ENCODE measurements at places on chromosomes 7 and 10.

GRCh38 chr7:23353172-23353571, 54.0 kb downstream of the MALSU1 start:
- no peak for DNase-seq

DNA sequence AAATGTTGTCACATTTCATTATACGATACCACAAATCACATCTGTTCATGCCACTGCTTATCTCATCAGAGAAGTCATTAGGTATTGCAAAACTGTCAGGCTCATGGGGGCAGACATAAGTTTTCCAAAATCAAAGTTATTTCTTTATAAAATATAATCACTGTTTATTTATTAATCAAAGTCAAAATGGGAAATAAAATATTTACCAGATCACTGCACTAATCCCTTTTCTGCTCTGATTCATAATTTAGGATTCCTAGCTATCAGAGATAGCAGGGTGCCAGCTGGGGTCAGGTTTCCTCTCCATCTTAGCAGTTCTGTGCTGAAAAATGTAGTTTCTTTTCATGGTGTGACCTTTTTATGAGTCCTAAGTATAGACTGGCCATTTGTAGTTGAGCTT, 117.7 kb upstream of the LANCL2 start:
- no peak for DNase-seq

DNA sequence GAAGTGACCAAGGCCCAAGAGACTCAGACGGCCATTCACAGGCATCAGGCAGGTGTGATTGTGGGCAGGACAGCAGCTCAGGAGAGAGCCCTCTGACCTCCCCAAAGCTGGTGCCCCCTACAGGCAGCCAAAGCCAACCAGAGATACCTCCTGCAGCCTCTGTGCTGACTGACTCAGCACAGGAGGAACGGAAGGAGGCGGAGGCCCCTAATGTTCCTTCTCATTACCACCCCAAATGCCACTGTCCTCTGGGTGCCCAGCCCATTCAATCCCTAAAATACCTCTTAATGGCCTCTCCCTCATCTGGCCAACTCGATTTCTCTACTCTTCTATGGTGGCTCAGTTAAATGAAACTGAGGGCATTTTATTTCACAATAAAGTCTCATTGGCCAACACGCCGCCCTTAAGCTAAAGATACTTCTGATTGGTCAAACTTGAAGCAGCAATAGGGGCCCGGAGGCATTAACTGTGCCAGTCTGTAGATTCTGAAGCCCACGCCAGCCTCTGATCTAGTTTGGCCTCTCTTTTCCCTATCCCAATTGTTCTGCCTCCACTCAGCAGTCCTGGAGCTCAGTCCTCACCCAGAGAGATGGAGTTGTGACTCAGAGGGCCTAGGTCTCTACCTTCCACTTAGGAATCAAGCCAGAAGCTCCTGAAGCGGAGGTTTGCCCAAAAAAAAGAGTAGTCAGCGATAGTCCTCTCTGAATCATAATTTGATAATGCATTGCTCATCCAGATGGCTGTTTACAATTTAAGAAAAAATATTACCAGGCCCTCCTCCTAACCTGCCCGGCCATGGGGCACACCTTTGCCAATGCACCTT, 1.2 kb downstream of the CYREN start:
- DNase-seq: peak; percentile 82

GRCh38 chr7:2032876-2033407, 199.8 kb downstream of the MAD1L1 start:
- no peak for DNase-seq

GRCh38 chr7:26987338-26987737, 108.5 kb downstream of the HOXA1 start:
- no peak for DNase-seq

DNA sequence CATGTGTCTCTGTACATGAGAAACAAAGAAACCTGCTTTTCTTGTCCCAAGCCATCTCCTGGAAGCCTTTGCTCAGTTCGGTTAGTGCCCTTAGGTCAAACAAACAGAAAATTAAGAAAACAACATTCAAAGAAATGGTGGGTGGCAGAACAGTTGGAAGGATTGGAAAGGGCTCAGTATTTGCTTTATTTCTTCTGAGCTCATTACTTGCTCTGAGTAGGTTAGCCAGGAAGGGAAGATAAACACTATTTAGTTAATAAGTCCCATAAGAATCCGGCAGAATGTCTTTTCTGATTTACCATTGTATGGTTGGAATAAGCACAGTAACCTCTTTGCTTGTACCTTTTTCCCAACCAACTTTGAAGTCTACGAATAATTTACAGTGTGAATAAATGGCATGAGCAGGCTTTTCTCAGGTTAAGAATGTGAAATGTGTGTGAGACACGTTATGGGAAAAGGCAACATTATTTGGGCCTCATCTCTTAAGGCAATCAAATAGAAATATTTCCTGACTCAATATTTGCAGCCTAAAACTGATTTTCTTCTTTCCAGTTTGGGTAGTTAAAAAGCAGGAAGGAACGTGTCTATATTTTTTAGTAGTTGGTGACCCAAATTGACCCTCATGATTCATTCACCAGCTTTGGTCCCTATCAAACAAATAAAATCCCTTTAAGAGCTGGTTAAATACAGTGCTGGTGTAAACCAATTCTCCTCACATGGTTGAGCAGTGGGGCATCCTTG, 158.5 kb downstream of the DKK1 start:
- DNase-seq: no peak

DNA sequence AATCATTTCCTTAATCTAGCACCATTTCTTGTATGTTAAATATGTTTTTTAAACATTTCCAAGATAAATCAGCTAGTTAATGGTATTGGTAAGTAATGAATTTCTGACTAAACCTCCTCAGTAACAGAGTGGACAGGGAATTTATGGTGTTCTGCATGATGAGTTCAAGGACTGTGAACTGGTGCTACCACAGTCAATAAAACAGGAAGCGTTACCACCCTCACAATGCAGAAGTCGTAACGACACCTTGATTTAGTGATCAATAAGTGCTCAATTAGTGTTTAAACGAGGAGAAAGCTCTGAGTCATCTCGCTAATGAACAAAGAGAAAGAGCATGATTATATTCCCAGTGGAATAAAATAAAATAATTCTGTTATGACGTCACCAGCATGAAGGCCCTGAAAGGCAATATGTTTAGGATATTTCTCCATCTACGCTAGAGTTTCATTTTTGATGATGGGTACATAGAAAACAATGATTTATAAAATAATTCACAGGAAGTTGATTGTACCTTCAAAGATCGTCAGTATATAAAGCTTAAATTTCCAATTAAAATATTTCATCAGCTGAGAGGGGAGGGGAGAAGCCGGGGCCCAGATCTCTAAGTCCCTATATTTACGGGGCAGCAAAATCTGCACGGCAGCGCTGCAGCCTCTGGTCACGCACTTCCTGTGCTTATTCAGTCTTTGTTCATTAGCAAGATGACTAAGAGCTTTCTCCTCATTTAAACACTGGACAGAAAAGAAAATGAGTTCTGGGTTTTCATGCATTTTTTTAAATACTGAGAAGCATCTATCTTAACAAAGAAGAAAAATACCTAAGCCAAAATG, 400.5 kb downstream of the PTPRN2 start:
- no peak for DNase-seq

GRCh38 chr10:69352569-69353264, 64.0 kb downstream of the TACR2 start:
- no peak for DNase-seq

DNA sequence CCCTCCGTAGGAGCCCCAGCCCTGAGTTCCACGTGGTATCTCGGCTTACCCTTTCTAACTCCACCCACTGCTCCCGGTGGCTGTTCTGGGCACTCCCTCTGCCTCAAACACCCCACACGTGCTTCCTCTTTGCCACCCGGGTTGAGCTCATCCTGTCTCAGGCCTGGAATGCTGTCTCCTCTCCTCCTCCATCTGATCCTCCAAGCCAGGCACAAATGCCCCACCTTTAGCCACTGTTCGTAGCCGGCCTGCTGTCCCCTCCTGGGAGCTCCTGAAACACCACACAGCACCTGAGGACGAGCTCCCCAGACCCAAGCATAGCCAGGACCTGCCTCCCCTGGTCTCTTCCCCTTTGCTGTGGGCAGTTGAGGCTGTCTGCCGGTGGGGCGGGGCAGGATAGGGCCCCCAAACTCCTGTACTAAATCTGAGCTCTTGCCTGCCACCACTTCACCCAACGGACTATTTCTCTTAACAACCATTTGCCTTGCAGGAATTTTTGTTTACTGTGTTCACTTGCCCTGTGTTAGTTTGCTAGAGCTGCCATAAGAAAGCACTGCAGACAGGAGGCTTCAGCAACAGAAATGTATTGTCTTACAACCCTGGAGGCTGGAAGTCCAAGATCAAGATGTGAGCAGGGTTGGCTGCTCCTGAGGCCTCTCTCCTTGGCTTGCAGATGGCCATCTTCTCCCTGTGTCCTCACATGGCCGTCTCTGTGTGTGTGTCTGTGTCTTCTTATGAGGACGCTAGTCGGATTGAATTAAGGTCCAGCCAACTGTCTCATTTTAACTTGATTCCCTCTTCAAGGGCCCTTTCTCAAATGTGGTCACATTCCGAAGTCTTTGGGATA, 58.3 kb upstream of the SHH start:
- DNase-seq: no peak

- no peak for DNase-seq
These were observed 2.7 kb downstream of the GPR146 start for GRCh38 chr7:1046722-1047679.

- peak; percentile 43 for DNase-seq
These were observed 1.1 kb downstream of the FAM133B start for GRCh38 chr7:92589056-92589455.

GRCh38 chr10:92690915-92691590, 1.3 kb downstream of the HHEX start:
- peak; percentile 51 for DNase-seq

- no peak for DNase-seq
These were observed 171.9 kb downstream of the ARID5B start for GRCh38 chr10:62073429-62073828.

DNA sequence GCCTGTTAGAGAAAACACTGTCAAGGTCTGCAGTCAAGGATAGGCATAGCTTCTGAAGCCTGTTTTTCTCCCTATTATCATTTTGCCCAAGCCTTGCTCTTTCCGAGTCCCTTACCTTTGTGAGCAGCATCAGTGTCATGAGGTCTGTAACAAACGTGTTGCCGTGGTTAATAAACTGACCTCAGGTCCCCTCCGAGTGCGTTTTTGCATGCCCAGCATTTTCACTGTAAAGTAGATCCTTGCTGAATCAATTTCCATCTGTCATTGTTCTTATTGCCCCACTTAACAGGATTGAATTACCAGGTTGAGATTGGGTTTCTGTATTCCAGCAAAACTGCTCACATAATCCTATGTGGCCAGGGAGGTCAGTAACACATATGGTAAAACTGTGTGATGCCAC, 110.3 kb downstream of the ZNF248 start:
- DNase-seq: no peak

- peak; percentile 81 for DNase-seq
These were observed 1.3 kb downstream of the VSIR start for GRCh38 chr10:71771821-71772617.

DNA sequence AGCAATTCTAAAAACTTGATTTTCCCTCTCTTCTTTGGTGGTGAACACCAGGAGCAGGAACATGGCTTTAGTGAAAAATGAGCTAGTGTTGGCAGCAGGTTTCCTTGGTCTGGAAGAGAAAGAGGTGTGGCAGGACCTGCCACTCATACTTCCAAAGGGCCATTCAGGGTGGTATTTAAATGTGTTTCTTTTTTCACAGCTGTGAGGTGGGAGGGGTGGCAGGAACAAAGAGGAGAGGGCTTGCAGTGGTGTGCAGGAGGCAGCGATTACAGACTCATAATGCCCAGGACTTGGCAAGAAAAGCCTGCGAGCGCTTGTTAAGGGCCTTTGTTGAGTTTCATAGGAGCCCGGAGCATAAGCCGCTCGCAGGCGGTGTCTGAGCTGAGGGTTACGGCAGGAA, 36.8 kb downstream of the WIPF3 start:
- no peak for DNase-seq

GRCh38 chr10:11870461-11870780, 47.3 kb downstream of the PROSER2 start:
- DNase-seq: no peak

DNA sequence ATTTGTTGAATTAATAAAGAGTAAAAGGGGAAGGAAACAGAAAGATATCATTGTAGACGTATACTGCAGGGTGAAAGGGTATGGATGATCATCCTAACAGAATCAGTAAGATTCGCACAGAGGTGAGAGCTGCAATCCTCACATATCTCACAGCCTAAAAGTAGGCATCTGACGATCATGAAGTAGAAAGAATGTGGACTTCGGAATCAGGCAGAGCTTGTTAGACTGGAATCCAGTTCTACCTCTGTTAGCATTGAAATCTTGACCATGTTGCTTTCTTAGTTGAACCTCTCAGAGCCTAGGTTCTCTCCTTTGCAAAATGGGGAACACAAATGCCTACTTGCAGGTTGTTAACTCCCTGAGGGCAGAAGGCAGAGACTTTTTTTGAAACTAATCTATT, 320.0 kb upstream of the C7orf33 start:
- DNase-seq: no peak

Data from erythroblast (primary cell).